Panc1 (cell line): ENCODE measurements at places on chromosomes 16 and 17. TPM values are rescaled to one million over a fixed set of nuclear protein-coding genes. Genes with fewer than 3 reads are reported as not detected.

DNA sequence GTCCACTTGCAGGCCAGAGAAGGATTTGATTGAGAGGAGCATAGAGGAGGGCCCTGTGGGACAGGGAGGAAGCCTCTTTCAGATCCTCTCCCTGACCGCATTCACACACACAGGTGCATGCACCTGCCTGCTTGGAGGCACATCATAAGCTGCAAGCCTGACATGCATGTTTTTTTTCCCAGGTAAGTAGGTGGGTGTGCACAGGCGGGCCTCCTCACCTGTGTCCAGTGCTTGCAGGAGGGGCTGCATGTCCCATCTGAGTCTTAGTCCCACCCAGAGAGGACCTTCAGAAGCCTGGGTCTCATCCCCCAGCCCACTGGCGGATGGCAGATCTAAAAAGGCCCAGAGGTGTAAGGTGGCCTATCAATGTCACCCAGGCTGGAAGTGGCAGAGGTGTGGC lies 130.8 kb downstream of the TMEM132E start:
- DNase-seq = no peak

DNA sequence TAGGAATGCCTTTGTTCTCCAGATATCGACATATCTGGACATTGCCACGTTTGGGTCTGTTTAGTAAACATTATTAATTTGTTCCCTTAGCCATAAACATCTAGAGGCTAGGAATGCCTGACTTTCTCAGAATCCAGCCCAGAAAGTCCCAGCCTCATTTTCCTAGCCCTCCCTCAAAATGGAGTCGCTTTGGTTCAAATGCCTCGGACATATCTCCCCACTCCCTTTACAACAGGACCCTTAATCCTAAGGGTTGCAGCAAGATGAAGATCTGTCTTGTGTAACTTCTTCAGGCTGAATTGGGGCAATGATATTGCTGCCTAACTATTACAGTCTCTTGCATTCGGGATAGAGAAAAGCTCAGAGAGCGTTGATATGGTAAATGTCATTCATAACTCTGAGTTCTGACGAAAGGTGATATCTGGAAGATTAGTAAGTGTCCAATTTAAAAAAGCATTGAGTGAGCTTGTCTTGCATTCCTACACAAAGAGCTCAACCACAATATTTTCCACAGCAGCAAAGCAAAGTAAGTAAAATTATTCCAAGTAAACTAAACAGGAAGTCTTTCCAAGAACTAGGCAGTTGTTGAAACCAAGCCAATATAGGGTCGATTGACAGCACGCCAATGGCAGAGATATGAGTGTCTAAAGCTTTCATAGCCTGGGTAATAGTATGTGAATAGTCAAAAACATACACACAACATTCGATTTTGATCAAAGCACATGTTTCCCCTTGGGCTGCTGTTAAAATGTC lies 46.0 kb upstream of the ARL4D start:
- DNase-seq = no peak

DNA sequence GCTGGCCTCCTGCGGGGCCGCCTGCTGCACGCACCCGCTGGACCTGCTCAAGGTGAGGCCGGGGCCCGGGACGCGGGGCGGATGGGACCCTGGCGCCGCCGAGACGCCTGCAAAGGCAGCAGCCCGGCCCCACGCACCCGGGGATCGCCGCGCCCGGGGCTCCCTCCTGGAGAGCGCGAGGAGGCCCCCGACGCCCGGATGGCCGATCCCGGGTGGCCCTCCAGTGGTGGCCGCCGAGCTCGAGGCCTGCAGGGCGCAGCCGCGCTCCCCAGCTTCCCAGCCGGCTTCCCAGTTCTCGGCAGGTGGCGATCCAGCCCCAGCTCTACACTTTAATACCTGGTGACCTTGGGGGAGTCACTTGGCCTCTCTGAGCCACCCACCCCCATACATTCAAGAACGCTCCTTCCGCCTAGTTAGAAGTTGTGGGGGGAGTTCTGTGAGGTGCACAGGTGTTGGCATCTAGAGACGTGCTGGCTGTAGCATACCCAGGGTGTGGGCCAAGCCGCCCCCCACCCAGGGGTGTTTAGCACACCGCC lies 452 bp downstream of the SLC25A10 start:
- no peak for DNase-seq

- no peak for DNase-seq
Observed at GRCh38 chr16:79283578-79283977, 317.0 kb downstream of the MAF start.

- no peak for DNase-seq
Observed at GRCh38 chr17:48258331-48258730, 150.8 kb downstream of the SNX11 start.

DNA sequence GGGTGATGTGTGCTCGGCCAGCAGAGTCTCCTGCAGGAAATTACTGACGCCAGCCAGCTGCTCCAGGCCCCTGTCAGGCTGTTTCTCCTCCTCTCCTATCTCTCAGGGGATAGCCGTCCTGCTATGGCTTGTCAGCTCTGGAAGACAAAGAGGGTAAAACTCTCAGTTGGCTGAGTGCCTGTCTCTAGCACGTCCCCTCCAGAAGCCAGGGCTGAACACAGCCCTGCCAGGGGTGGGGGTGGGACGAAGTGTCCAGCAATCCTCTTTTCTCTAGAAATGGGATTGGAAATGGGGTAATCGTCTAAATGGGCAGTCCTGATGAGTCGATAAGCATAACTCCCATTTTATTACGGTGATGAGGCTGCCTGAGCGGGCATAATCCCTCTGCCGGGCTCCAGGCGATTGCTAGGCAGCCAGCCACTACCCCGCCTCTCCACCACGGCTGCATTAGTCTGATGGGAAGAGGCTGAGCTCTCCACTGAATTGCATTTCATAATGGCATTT lies 89.1 kb upstream of the GNAO1 start:
- DNase-seq = no peak

DNA sequence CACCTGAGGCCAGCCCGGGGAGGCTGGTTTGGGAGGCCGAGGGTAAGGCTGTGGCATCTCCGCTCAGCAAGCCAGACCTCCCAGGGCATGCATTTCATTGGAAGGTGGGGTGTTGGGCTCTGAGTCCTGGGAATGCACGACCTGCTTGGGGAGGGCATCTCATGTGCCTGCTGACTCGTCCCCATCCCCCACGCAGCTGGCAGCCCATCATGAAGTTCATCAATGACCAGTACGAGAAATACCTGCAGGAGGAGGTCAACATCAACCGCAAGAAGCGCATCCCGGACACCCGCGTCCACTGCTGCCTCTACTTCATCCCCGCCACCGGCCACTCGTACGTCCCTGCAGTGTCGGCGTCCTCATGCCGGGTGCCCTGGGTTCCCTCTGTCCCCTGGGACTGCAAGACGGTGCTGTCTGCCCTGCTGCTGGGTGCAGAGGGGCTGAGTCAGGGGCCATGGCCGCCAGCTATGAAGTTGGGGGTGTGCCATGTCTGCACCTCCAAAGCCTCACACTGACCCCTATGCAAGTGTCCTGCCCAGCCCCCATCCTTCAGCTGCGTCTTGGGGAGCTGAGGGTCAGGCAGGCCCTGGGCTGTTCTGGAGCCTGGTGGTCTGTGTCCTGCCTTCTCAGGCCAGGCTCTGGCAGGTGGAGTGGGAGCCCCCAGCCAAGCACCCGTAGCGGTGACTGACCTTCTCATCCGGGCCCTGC lies 347.9 kb downstream of the SEC14L1 start:
- DNase-seq = no peak

GRCh38 chr17:64282753-64283080 lies 19.7 kb upstream of the TEX2 start:
- no peak for DNase-seq

DNA sequence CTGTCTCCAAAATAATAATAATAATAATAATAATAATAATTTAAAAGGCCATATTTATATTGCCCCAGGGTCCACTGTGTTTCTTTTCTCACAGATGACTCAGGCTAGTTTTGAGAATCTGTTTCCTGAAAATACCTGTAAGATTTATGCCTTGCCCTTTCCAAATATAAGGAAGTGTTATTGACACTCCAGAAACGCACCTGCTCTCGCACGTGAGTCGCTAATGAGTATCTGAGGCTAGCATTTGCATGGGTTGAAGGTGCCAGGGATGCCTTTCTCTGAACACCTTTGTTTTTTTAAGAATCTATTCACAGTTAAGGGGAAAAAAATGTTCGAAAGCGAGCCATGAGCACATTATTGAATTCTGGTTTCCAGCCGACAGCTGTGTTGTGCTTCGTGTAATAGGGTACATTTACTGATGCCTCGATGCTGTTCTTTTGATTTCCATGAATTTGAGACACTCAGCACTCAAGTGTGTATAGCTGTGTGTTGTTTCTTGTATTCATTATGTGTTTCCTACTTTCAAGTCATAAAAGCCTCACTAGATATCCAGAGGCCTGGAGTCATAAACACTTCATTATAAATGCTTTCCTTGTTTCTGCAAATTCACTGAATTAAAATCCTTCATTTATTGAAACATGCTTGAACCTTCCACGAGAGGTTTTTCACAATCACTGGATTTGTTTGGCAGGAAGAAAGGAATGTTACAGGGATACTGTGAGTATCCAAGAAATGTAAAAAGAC lies 45.0 kb upstream of the NOL11 start:
- DNase-seq = no peak

DNA sequence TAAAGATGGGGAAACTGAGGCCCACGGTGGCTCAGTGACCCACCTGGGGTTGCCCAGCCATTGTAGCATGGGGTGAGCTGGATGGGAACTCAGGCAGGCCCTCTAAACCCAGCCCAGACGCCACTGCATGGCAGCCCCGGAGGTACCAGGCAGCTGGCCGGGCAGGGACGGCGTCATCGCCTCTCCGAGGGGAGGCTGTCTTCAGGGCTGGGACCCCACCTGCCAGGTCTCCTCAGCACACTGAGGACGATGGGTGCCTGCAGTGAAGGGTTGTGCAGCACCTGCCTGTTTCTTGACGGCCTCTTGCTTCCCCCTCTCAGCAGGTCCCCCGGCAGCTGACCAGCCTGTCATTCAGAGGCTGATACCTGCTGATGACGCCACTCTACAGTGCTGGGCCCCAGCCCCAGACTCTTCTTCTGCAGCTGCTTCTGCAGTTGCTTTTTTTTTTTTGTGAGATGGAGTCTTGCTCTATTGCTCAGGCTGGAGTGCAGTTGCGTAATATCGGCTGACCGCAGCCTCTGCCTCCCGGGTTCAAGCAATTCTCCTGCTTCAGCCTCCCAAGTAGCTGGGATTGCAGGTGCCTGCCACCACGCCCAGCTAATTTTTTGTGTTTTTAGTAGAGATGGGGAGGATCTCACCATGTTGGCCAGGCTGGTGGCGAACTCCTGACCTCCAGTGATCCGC lies 24.7 kb downstream of the RNF213 start:
- DNase-seq = no peak

- no peak for DNase-seq
Observed at GRCh38 chr17:83203472-83204221, 124.2 kb downstream of the METRNL start.

- no peak for DNase-seq
Observed at GRCh38 chr16:80287674-80288073, 253.1 kb upstream of the DYNLRB2 start.

GRCh38 chr16:51766739-51767138 lies 615.7 kb upstream of the SALL1 start:
- no peak for DNase-seq

HCFC1R1 gene
- 67.3 TPM for total RNA-seq

SEZ6 gene
- total RNA-seq = not detected

FOXN1 gene
- total RNA-seq = not detected

MRTFB gene
- 90.5 TPM for total RNA-seq

SPATA22 gene
- not detected for total RNA-seq
